ENCODE measurements at places on chromosomes 11 and 22.
A peak's percentile ranks its signal among the peaks of the same experiment; 100 is the strongest.

- DNase-seq, result no peak
These were observed 12.5 kb downstream of the CREB3L1 start for GRCh38 chr11:46290011-46290410.

DNA sequence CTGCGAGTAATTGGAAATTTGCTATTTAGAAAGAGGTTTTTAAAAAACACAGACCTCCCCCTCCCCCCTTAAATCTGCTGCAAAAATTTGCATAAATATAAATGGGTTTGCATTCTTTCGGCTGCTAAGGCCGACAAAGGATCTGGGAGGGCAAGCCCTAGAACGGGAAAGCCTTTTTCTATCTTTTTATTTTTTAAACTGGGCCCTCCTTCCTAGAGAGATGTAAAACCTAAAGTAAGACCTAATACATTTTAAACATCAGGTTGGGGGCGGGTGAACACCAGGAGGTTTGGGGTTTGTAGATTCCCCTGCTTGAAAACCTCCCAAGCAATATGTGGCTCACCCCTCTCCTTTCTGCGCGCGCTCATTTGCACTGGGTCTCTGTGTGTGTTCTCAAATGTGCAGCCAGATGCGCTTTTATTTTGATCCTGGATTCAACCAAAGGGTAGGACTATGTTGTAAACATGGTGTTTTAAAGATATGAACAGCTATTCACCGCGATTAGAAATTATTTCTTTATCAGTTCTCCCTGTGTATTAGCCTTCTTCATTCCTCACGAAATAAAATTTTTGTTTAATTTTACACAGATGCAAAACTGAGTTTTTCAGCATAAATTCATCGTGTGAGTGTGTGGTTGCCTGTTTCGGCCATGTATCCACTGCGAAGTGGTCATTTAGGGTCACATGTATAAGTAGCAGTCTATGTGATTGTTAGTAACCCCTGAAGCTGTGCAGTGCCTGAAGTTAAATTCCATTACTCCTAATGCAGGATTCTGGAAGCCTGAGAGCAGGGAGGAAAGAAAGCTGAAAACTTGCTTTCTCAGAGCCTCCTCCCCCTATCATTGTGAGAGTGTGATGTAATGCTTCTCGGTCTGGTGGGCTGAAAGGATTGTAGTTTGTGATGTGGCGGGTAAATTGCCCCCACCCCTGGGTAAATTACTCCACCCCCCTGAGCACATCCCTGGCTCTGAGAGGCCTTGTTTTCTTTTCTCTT lies 988 bp downstream of the TNRC6B start:
- DNase-seq, result no peak

DNA sequence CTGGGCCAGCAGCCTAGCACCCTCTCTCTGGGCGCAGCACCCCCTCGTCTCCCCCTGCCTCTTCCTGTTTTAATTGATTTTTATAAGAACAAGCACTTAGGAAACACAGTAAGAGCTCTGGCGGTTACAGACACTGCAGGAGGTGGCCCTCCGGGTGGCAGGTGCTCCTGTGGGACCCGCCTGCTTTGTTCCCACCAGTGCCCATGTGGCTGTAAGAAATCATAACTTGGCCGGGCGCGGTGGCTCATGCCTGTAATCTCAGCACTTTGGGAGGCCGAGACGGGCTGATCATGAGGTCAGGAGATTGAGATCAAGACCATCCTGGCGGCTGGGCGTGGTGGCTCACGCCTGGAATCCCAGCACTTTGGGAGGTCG lies 18.4 kb downstream of the TSPAN4 start:
- DNase-seq, result no peak

GRCh38 chr22:42938976-42939375 lies 76.0 kb downstream of the PACSIN2 start:
- no peak for DNase-seq

DNA sequence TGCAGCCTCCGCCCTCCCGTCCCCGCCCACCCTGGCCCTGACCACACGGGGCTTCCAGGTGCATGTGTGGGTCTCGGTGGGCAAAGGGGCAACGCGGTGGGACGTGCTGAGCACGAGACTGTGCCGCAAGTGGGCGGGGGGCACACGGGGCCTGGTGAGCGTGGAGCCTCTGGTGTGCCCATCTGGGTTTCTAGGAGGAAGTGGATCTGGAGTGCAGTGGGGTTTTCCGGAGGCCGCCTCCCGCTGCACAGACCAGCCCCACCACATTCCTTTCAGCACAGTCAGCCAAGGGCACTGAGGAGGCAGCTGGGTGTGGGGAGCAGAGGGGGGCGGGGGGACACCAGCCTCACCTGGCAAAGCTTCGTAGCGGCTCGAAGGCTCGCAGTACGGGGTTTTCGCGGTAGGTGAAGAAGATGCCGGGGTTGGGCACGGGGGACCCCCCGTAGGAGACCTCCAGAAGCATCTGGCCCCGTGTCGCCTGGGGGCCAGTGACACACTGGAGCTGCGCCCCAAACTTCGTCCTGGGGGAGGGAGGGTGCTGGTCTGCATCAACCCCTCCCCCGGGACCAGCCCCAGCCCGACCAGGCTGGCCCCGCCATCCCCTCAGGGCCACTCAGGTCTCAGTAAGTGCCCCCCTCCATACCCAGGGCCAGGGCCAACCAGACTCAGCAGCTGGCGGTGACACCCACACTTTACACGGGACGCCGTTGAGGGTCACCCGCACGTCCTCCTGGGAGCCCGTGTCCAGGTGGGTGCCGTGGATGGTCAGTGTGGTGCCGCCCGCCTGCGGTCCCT lies 12.4 kb upstream of the MAPK11 start:
- no peak for DNase-seq

- DNase-seq, result no peak
These were observed 3.8 kb downstream of the CPT1A start for GRCh38 chr11:68837583-68838571.

DNA sequence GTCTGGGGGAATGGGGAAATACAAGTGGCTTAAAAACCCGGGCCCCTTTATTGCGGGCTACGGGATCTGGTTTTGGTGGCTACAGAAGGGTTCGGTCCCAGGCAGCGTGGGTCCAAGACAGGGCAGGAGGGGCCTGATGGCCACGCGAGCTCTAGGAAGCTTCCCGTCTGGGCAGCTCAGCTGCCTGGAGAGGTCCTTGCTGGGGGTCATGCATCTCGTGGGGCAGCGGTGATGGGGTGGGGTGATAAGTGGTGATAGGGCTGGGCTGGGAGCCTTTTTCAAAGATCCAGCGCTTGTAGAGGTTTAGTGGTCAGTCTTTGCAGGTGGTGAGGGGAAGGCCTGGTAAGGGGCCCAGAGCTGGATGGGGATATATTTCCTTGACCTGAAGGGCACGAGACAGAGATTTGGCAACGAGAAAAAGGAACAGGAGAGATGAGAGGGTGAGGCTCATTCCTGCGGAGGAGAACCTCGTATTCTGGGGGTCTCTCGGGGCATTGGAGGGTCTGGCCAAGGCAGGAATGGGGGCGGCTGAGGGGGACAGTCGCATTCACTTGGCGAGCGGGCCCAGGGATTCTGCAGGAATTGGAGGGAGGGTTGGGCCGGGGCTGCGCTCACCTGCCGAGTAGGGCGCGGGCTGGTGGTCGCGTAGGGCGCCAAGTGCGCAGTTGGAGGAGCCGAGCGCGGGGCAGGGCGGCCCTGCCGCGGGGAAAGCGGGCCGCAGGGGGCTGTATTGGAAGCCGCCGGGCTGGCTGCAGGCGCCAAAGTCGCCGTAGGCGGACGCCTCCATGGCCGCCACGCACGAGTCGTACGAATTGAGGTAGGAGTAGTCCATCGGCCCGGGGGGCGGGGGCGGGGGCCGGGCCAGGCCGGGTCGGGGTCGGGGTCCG lies 560 bp downstream of the PHOX2A start:
- DNase-seq, result no peak

GRCh38 chr11:73869332-73869949 lies 7.2 kb downstream of the COA4 start:
- no peak for DNase-seq

GRCh38 chr11:75029836-75030631 lies 41.3 kb downstream of the NEU3 start:
- DNase-seq, result no peak

DNA sequence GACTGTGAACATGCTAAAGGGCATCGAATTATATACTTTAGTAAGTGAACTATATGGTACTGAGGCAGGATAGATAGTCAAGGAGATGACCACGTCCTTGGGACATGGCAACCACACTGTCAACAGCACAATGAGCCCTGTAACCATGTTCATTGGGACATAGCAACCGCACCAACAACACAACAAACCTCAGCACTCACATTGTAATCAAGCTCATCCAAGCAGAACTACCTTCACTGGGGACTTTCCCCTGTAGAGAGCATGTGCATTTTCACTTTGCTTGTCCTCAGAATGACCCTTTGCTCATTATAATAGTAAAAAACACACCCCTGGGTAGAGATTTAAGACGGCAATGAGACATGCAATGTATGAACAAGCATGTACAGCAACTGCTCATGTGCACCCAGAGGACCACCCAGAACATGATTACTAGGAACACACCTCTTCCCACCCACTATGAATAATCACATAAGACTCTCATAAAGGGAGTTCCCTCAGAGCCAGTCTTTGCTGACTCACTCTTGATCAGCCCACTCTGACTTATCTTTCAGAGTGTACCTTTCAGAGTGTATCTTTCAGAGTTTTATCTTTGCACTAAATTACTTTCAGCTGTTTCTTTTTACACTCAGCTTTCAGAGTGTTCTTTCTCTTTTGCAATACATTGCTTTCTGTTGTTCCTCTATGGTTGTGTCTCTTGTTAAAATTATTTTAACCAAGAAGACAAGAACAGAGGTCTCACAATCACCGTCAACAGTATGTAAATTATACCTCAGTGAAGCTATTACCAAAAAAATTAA lies 4.1 kb upstream of the PLAAT2 start:
- DNase-seq, result peak; percentile 73

- DNase-seq, result no peak
These were observed 25.6 kb upstream of the TENM4 start for GRCh38 chr11:79466411-79466810.

DNA sequence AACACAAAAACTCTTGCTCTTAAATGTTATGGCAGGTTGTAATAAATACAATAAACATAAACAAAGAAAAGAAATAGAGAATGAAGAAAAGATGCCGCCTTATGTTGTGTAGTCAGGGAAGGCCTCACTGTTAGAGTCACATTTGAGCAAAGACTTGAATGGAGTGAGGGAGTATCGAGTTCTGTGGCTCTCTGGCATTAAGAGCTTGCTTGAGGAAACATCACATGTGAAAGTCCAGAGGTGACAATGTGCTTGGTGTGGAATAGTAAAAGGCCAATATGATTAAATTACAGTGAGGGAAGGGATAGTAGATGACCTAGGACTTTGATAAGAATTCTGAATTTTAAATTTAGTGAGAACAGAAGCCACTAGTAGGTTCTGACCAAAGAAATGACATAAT lies 139.4 kb downstream of the ATG16L2 start:
- DNase-seq, result no peak

DNA sequence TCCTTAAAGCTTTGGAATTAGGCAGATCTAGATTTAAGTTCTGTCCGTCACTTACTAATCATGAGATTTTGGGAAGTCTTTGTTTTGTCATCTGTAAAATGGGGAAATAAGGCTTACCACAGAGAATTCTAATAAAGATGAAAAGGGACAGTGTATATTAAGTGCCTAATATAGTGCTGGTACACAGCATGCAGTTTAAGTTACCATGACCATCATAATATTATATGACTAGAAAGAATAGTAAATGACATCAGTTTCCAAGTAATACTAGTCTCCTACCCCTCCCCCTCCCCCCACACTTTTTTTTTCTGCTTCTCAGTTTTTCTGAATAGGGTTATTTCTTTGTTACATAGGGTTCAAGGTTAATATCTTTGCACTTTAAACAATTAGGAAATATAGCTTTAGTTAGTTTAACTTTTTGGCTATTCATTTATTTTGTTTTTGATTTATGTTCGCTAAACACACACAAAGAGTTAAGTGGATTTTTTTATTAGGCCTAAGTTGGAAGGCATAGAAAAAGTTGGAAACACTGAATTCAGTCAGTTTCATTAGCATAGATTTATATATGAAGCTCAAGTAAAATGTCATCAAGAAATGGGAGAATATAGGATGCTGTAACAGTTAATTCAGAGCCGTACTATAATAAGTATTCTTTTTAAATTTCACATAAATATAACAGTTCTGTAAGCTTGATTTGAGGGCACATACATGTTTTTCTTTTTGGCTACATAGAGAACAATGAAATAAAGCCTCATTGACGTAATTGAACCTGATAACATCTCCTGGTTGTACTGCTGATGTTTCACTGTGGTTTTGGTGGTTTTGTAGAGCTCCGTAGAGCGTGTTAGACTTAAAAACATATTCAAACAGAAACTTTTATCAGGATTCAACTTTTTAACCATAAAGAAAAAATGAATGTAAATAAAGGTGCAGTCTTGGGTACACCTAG lies 121.2 kb downstream of the PDE3B start:
- peak; percentile 46 for DNase-seq

DNA sequence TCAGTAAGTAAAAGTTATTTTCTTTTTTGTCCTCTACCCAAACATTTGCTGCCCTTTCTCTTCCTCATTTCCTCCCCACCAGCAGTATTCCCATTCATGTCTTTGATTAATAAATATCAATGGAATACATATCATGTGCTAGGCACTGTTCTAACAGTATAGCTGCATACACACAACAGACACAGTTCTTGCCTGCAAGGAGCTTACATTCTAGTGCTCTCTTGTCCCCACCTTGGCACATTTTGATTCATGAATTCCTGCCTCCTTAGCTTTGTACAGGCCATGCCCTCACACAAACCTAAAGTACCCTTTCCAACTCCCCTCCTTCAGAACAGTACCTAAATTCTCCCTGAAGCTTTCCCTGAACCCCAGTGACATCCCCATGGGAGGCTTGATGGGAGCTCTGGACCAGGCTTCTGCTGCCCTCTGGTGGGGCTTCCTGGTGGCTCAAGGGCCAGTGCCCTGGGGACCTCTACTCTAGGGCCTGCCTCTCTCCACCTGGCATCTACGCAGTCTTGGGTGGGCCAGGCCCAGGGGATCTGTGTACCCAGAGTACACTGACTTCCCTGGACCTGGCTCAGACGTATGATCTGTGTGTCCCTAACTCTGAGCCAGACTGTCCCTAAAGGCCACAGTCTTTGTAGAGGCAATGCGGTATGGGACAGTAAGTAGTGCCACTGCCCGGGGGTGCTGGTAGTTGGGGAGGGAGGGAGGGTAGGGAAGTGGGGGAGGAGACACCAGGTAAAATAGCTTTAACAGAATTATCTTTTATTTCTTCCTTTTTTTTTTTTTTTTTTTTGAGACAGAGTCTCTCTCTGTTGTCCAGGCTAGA lies 14.1 kb downstream of the RPS13 start:
- DNase-seq, result no peak

GRCh38 chr11:30960387-30960992 lies 374.3 kb upstream of the MPPED2 start:
- no peak for DNase-seq

DNA sequence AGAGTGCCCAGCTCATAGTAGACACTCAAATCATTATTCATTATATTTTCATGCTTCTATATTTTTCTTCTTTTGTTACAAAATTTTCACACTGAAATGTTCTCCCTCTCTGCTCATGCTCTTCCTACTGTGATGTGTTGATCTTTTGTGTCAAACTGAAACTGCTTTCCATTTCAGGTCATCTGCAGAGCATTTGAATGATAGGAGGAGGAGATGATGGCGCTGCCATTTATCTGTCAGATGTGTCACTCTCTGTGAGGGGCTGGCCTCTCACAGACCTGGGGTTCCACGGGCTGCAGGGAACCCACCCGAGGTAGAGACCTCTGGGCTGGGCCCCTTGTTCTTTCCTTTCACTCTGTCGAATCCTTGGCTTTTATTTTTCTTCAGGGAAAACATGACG lies 41.1 kb downstream of the OR10A6 start:
- no peak for DNase-seq

All from effector memory CD4-positive, alpha-beta T cell (primary cell).